ENCODE measurements at places on chromosomes 5 and 9.

DNA sequence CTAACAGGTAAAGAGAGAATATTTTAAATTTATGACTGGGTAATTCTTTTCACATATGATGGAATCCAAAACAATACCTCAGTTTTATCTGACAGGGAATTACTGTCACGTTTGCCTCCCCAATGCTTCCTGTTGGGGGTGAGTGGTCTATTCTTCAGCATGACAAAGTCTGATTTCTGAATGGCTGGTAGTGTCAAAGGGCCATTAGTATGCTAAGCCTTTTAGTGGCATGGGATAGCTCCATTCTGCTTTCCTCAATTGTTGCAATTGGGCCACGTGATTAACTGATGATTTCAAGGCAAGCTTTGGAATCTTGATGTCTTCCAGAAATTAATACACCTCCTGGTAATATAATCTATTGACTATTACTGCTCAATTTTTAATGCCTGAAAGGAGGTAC is 14.7 kb upstream of the NDUFS4 start:
- DNase-seq = no peak

GRCh38 chr5:77300451-77300850 is 90.0 kb downstream of the PDE8B start:
- DNase-seq = no peak

GRCh38 chr9:124429530-124429867 is 14.3 kb upstream of the PSMB7 start:
- DNase-seq = no peak

- DNase-seq = no peak
Measured at GRCh38 chr9:131302244-131303075, 12.9 kb downstream of the PLPP7 start.

- no peak for DNase-seq
Measured at GRCh38 chr5:79512049-79512448, 1.9 kb downstream of the HOMER1 start.

GRCh38 chr9:1875251-1875851 is 139.8 kb upstream of the SMARCA2 start:
- DNase-seq = no peak

GRCh38 chr5:139141446-139142204 is 56.5 kb downstream of the SIL1 start:
- no peak for DNase-seq

DNA sequence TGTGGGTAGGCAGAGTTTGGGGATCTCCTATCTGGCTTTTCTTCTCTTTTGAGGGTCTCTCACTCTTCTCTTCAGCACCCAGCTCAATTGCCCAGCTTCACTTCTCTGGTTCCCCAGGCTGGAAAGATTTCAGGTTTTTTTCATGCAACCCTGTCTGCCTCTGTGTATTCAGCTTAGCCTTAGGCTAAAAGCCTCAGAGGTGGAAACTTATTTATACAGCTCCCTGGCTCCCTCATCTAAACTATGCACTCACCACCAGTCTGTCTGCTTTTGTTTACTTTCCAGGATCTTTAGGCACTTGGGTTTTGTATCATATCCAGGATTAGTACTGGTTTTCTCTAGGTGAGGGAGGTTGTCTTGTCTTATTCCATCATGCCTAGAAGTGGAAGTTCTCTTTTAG is 540.2 kb upstream of the TRPC7 start:
- no peak for DNase-seq

DNA sequence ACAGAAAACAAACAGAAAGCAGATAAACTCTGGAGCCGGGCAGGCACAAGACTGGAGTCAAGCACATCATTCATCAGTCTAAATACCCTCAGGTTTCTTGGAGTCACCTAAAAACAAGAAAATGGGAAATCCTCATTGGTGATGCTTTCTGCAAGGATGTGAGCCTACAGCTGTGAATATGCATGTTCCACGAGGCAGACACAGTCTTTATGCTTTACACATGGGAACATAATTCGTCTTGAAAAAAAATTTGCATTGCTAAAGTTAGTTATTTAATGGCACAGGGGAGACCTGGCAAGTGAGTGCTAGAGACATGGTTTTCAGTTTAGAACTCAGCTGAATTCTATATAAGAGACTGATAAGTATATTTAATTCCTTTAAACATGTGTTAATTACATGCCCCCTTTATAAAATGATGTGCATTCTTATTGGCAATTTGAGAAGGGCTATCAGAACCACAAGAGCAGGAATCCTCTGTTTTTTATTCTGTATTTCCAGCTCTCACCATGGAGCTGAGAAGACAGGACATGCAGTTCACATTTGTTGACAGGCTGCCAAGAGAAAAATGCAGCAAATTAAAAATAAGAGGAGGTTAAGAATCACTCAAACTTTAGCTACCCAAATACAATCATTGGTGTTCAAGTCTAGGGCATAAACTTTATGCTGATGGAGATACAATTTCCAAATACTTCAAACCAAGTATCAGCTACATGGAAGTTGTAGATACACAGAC is 438.0 kb upstream of the MPDZ start:
- DNase-seq = no peak

- DNase-seq = no peak
Measured at GRCh38 chr5:43313854-43314457, 744 bp upstream of the HMGCS1 start.

- no peak for DNase-seq
Measured at GRCh38 chr9:23643656-23644258, 182.3 kb downstream of the ELAVL2 start.

DNA sequence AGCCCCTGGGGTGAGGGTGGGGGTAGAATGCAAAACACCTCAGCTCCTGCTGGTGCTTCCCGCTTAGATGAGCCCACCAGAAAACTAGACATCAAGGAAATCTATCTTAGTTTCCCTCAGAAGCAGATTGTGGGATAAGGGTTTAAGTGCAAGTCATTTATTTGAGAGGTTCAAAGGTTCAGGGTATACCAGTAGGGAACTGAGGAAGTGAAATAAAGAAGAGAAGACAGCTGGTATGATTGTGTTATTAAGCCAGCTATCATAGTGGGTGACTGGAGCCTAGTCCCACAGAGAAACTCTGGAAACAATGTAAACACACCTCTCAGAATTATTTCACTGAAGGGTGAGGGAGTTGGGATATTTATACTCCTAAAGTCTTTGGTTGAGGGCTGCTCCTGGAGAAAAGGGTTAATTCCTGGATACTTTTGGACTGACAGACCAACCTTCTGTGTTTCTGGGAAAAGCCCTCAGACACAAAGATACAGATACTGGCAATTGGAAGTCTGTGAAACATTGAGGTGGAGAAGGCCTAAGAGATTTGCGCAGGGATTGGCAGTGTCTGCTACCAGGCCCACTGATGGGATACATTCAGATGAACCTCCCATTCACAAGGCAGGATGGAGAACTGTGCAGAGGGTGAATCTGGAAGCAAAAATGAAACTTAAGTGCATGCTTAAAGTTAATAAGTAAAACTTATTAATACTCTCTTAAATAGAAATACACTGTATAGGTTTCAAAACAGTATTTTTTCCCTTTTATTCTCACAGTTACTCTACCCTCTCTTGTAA is 6.4 kb upstream of the DCTN4 start:
- no peak for DNase-seq

DNA sequence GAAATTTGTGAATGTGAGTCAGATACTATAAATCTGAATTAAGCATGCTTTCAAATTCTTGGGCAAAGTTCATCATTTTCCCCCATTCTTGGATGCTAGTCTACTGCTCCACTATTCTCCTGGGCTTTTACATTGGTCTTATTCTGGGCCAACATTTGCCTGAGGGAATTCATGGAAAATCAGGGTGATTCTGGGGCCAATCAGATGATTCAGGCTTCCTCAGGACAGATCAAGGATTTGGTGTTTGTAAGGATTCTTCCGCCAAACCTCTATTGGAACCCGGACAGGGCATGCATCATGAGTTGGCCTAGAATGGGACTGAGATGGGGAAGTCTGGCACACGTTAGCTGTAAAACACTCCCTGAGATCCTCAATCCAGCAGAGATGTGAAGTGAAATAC is 113.8 kb downstream of the MEF2C start:
- no peak for DNase-seq

- DNase-seq = no peak
Measured at GRCh38 chr5:161421067-161421466, 125.5 kb downstream of the GABRB2 start.

DNA sequence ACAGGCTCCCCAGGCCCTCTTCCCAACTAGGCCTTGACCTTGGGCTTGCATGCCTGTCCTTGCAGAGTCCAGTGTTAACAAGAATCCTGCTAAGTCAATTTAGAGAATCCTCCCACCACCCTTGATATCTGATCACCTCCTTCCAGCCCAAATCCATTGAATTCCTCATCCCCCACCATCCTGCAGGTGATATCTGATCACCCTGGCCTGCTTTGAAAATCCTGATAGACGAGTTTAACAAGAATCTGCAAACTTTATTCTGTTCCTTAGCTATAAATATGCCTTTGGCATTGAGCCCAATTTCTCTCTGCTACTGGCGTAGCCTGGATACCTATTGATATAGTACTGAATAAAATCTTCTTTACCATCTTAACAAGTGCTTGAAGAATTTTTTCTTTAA is 125.5 kb downstream of the DIRAS2 start:
- no peak for DNase-seq

- DNase-seq = no peak
Measured at GRCh38 chr9:15909297-15909696, 356.5 kb downstream of the CCDC171 start.

DNA sequence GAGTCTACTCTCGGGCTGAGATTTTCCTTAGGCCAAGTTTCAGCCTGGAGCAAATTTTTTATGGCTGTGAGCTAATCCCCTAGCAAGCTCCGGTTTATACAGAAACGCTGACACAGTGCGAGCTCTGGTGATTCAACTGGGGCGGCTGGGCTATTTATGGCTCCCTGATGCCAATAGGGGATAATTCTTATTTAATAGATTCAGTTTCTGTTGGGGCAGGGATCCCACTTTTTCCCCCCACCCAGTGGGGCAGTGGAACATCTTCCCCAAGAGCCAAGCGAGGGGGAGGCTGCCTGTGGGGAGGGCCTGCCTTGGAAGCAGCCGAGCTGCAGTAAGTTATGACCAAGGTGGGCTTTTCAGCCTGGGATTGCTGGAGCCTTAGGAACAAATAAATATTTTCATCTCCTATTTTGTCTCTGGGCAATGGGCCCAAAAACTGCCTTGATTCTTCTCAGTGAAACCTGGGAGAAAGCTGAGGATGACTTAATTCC is 129.1 kb downstream of the MACROH2A1 start:
- DNase-seq = no peak

- no peak for DNase-seq
Measured at GRCh38 chr5:1782385-1783215, 17.0 kb downstream of the MRPL36 start.

DNA sequence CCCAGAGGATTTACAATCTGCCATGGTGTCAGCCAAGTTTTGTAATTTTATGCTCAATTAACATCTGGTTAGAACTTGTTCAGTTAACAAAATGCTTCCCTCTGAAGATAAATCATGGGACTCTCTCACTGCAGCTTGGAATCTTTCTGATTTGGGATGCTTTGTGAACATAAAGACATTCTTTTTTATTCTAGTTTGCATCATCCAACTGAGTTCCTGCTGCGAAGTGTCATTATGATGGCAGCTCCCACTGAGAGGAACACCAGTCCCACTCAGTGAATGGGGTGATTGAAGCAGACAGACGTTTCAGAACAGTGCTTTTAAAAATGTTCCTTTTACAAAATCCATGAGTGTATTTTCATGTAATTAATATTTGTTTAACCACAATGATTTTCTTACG is 863.8 kb downstream of the TLE4 start:
- no peak for DNase-seq

DNA sequence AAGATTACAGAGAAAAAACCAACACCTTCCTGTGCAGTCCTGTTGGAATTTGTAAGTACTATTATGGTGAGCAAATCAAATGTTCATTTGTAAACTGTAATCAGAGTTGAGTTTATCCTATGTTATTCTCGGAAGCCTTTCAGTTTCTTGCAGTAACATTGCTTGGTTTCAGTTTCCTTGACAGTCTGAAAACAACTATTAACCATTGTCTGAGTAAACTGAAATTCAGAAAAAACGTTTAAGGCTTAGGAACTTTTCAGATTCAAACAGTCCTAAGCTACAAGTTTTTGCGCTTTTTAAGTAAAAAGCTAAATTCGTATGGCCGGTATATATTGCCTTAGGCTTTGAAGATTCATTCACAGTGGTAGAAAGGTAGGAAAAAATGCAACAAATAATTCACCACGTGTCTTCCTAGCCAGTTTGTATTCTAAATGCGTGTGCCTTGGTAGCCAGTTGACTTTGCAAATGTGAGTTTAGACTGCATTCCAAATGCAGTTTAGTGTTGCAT is 2.5 kb downstream of the GPBP1 start:
- DNase-seq = no peak

- DNase-seq = no peak
Measured at GRCh38 chr5:8079056-8079455, 210.1 kb downstream of the MTRR start.

GRCh38 chr5:172436078-172436878 is 18.0 kb downstream of the SH3PXD2B start:
- DNase-seq = no peak

- no peak for DNase-seq
Measured at GRCh38 chr9:130431536-130432303, 13.0 kb upstream of the ASS1 start.

- no peak for DNase-seq
Measured at GRCh38 chr9:123684393-123685149, 245.4 kb downstream of the DENND1A start.

- no peak for DNase-seq
Measured at GRCh38 chr9:5552301-5552700, 42.0 kb downstream of the PDCD1LG2 start.

DNA sequence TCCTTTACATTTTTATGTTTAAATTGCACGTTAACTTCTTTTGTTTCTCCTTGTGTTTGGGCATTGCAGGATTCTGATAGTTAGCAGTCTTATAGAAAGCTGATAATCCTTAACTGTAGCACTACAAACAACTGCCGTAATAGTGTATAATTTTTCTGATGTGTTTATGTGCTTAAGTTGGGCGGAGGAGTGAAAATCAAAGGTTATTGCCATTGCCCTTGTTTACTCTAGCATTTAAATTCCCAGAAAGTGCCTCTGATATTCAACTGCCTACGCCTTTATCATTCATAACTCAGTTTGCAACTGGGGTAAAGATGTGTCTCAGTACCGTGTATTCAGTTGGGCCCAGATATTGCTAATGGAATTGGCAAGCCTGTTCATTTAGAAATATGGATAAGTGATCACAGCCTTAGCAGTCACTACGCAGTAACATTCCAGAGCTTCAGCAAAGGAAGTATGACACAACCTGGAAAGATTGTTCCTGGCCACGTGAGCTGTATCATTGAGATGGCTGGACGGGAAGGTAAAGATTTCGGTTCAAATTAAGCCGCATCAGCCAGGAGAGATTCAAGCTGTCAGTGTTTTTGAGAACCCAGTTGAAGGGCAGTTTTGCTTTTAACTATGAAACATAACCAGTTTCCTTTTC is 28.1 kb upstream of the LRRTM2 start:
- DNase-seq = no peak

DNA sequence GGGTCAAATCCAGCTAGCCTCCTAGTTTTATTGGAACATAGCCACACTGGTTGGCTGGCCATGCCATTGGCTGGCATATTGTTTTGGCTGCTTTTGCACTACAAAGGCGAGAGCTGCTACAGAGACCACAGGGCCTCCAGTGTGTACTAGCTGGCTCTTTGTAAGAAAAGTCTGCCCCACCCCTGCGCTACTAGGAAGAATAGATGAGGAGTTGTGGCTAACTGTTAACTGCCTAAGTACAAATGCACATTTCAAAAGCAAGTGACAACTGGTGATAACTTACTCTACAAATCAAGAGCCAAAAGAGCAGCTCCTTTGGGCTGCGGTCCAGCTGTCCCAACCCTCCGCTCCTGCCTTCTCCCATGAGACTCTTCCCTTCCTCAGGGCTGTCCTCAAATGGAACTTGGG is 63.9 kb downstream of the SERINC5 start:
- no peak for DNase-seq

- DNase-seq = no peak
Measured at GRCh38 chr9:117368684-117369230, 46.1 kb downstream of the ASTN2 start.
